CD8-positive, alpha-beta memory T cell (primary cell): ENCODE measurements at places on chromosomes 4 and X.

- DNase-seq = no peak
Measured at GRCh38 chrX:12080265-12080664, 58.0 kb upstream of the FRMPD4 start.

- no peak for DNase-seq
Measured at GRCh38 chr4:83686166-83686565, 150.3 kb downstream of the GPAT3 start.

GRCh38 chrX:108123591-108124366, 32.2 kb downstream of the ATG4A start:
- DNase-seq = no peak

DNA sequence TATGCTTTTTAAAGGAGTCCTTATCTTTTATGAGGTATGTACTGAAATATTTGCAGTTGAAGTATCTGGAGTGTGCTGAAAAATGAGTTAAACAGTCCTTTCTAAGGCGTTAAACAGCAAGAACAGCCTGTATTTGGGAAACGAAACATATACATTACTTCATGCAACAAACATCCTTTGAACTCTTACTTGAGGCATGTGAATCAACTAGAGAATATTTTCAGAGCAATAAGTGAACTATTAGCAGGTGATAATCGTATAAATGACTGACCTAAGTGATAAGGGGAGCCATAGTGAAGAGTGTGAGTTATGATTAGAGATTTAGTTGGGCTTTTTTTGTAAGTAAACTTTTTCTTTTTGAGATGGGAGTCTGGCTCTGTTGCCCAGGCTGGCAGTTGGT, 45.9 kb upstream of the RHOH start:
- no peak for DNase-seq

- no peak for DNase-seq
Measured at GRCh38 chr4:7663075-7663541, 228.4 kb upstream of the PSAPL1 start.

DNA sequence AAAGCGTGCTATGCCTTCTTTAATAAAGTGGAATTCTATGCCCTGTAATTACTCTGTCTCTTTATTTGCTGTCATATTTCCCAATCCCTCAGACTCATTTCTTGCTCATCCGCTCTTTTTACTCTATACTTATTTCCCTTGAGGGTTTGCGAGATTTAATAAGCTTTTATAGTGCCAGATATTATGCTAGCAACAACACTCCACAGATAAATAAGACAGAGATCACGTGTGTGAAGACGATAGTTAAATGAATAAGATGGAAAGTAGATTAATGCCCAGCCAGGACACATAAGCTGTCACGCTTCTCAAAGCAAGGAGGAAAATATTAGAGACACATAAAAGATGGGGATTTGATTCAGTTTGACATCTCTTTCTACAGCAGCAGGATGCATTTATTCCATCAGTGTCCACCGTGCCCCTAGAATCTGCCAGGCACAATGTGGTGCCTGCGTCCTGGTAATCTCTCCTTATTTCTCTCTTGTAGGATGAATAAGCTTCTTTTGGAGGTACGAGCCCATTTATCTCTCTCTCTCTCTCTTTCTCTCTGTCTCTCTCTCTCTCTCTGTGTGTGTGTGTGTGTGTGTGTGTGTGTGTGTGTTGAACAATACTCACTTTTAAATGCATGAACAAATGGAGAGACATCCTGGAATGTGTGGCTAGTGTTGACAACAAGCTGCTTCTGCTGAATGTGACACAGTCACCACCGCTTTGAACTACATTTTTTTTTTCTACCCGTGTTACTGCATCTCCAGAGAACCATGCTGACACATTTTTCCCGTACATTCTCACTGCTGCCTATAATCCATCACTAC, 48.2 kb downstream of the TMEM156 start:
- no peak for DNase-seq

- DNase-seq = no peak
Measured at GRCh38 chr4:38768968-38769394, 13.8 kb downstream of the TLR10 start.

- DNase-seq = no peak
Measured at GRCh38 chr4:175729665-175730064, 82.4 kb downstream of the GPM6A start.

GRCh38 chr4:141283563-141283962, 62.9 kb downstream of the ZNF330 start:
- DNase-seq = no peak

GRCh38 chr4:183633476-183634400, 25.2 kb downstream of the RWDD4 start:
- DNase-seq = no peak

DNA sequence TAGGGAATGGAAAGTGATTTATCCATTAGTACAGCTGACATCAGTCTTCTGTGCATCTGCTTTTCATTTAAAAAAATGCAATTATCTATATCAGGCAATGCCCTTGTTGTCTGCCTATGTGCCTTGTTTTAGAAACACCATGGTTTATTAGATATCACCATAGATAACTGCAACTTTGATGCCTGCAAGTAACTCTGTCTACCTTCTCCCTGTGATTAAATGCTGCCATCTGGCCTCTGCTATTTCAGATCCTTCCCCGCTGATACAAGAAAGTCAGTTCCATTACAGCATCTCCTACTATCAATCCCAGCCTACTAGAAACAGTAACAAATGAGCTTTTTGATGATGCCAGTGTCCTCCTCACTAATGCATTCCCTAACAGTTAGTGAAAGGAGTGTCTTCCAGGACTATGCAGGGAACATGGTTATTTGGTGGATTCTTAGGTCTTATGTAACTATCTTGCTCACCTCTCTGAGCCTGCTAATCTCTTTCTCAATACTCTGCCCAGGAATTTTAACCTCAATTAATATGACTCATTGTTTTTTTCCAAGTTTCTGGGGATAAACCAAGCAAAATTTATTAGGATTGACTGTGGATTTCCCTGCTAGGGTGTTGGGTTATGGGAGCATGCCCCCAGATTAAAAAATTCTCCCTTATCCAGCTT, 444.9 kb downstream of the RAPGEF2 start:
- DNase-seq = no peak

- no peak for DNase-seq
Measured at GRCh38 chr4:172938072-172938829, 230.4 kb upstream of the GALNT7 start.

DNA sequence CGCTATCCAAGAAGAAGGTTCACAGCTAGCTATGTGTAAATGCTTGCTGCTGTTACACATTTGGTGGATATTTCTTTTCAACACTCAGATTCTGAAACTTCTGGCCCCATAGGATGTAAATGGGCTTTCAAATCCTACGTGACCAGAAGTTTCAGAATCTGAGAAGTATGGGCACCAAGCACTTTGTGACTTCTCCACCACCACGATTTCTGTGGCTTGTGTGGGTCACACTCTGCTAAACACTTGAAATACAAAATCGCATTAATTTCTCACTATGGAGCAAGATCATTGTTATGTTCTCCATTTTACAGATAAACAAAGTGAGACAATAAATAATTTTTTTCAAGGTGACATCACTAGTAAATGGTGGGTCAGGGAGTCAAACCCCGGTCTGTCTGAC, 259.4 kb upstream of the JADE1 start:
- no peak for DNase-seq

- DNase-seq = no peak
Measured at GRCh38 chr4:151850791-151851213, 90.0 kb upstream of the GATB start.

DNA sequence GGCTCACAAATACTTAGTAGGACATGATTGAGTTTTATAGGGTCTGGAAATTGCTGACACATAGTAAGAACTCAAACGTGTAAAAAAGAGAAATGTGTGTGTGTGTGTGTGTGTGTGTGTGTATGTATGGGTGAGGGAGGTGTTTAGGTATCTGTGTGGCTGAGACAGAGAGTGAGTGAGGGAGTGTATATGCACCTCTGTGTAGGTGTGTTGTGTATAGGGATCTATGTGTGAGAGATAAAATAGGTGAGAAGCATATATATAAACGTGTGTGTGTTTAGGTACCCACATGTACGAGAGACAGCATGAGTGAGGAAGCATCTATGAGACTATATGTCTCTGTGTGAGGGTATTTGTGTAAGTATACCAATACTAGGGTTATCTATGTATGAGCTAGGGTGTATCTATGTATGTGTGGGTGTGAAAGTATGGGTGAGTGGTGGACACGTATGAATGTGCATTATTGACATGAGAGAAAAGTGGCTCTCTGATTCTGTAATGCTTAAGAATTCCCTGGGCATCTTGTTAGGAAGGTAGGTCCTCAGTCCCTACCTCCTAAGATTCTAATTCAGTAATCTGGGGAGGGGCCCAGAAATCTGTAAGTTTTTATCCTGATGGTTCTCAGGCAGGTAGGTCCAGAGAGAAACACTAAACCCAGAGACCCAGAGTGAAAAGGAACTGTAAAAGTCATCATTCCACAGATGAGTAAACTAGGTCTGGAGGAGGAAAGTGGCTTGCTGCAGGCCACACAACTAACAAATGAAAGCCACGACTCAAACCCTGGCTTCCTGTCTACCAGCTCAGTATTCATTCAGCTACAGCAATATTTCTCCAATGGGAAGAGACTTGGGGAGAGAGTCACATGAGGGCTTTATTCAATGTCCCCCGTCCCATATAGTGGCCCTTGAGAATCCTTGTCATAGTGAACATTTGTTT, 237.0 kb downstream of the IDS start:
- DNase-seq = no peak

DNA sequence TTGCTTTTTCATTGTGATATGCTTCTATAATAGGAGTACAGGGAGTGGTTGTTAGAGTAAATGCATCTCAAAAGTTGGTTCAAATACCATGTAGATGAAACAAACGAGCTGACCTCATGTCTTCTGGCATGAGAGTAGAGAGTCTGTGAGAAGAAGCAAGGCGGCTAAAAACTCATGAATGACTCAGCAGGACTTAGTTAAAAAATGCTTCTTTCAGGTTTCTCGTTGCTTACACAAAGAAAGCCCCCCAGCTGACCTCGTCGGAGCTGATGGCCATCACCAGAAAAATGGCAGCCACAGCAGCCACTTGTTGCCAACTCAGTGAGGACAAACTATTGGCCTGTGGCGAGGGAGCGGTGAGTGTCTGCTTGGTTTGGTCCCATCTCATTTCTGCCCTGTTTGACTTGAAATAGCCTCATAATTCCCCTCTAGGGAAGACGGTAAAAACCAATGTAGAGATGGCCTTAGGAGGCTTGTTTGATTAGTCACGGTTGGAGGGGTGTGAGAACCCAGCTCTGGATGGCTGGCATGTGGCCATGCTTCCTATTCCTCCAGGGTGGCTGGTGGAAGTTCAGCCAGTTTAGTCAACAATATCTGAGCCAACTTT, 14.5 kb downstream of the AFP start:
- DNase-seq = no peak

- DNase-seq = no peak
Measured at GRCh38 chr4:54144661-54145171, 44.8 kb downstream of the GSX2 start.

- DNase-seq = no peak
Measured at GRCh38 chrX:34987646-34988045, 45.0 kb downstream of the FAM47B start.

DNA sequence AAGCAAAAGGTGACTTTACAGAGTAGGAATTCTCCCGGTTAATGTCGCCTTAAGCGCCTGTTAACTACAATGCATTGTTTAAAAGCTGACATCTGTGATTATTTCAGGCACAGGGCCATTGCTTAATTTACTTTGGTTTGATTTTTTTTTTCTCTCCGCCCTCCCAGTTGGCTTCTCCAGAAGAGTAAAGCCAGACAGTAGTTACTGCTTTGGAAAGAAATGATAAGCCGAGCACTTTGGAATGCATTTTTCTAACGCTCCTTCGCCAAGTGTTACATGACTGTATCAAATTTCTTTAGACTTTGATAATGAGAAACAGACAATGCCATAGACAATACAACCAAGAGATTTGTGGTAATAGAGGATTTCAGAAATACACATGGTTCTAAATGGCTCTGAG, 383.0 kb upstream of the TENM3 start:
- DNase-seq = no peak

- DNase-seq = no peak
Measured at GRCh38 chr4:86557526-86557925, 36.6 kb upstream of the PTPN13 start.

DNA sequence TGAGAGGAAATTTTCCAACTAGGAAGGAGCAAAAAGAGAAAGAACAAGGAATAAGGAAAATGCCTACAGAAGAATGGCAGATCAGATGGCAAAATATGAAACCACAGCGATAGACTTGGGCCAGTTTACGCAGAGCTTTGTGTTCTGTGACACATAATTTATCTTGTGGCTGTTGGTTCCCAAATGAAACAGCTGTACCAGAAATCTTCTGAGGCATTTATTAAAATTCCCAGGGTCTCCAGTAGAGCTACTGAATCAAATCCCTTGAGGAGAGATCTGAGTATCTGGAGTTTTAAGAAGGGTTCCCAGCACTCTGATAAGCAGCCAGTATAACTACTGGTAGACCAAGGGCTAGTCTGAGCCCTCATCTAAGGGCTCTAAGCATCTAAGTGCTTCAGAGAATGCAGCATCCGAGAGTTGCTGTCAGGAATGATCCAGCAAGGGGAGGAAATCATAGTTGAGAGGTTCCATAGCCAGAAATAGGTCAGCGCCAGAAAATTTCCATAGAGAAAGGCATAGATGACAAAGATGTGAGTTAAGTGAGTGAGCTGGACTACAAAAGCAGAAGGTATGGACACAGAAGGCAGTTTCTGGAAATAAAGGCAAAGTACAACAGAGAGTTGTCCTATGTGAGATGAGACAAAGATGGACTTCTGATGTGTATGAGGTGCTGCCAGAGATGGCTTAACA, 46.3 kb upstream of the FAM241A start:
- no peak for DNase-seq

GRCh38 chr4:109131559-109131958, 170.9 kb downstream of the COL25A1 start:
- DNase-seq = no peak

DNA sequence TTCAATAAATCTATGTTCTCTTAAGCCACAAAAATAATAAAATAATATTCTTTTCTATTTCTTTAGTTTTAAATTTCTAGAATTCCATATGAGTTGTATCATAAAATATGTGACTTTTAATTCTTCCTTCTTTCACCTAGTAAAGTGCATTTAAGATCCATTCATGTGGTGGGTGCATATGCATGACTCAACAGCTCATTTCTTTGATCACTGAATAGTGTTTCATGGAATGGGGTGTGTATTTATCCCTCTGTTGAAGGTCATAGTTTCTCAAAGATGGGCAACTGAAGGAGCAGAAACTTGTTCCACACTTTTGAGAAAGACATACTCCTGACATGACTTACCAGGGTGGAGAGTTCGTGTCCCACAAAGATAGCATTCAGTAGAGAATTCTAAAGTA, 1230.3 kb upstream of the AGA start:
- no peak for DNase-seq

GRCh38 chrX:101676571-101676970, 16.9 kb upstream of the ARMCX2 start:
- DNase-seq = no peak

GRCh38 chr4:168717847-168718246, 221.0 kb downstream of the PALLD start:
- DNase-seq = no peak

GRCh38 chr4:3809028-3809427, 42.8 kb downstream of the ADRA2C start:
- no peak for DNase-seq

DNA sequence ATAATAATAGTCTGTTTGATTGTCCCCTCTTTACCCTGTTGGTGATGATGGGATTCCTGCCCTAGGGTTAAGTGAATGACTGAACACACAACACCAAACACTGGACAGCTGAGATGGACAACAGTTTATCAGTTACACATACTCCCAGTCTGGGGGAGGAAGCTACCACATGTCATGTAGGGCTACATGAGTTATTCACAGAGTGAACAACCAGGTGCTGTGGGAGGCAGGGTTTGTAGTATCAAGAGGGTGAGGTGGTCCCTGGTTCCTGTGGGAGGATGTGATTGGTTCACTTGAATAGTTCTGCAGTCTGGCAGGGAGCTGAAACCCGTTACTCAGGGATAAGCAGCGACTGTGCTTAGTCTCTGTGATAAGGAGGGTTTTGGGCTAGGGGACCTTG, 88.8 kb upstream of the AP1S2 start:
- DNase-seq = no peak
